ENCODE measurements at places on chromosomes 3 and 15.

DNA sequence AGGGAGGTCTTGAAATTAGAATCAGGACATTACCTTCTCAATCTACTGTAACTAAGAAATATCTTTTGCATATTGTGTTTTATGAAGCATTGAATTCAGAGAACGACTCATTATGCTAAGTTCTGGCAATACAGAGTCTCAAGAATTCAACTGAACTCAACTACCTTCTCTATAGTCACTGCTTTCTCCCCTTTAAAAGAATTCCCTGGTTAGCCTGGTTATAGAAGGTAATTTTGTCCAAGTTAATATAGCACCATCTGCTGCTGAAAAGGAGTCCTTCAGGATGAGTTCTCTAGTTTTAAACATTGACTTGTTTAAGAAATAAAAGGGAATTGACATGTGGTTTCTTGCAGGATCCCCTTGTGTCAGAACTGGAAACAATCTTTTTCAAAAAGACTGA lies 60.2 kb downstream of the IL16 start:
- no peak for DNase-seq

GRCh38 chr15:58457466-58457965 lies 25.7 kb downstream of the LIPC start:
- no peak for DNase-seq

DNA sequence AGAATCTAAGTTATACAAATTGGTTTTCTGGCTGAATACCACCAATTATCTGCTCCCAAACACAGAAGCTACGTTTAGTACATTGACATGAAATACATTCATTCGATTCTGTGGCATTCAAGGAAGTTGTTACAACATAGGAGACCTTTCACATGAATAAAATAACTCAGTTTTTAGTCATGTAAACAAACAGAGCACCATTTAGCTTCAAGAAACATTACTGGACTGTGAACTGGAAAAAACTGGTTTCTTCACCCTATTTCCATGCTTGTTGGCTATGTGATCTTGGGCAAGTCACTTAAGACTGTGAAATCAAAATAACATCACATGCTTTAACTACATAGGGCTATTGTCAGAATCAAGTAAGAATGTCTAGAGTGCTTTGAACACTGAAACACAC lies 46.2 kb downstream of the NRG4 start:
- DNase-seq: no peak

- DNase-seq: no peak
Measured at GRCh38 chr3:129599607-129600006, 6.9 kb downstream of the PLXND1 start.

GRCh38 chr3:41148901-41149300 lies 50.4 kb upstream of the CTNNB1 start:
- no peak for DNase-seq

DNA sequence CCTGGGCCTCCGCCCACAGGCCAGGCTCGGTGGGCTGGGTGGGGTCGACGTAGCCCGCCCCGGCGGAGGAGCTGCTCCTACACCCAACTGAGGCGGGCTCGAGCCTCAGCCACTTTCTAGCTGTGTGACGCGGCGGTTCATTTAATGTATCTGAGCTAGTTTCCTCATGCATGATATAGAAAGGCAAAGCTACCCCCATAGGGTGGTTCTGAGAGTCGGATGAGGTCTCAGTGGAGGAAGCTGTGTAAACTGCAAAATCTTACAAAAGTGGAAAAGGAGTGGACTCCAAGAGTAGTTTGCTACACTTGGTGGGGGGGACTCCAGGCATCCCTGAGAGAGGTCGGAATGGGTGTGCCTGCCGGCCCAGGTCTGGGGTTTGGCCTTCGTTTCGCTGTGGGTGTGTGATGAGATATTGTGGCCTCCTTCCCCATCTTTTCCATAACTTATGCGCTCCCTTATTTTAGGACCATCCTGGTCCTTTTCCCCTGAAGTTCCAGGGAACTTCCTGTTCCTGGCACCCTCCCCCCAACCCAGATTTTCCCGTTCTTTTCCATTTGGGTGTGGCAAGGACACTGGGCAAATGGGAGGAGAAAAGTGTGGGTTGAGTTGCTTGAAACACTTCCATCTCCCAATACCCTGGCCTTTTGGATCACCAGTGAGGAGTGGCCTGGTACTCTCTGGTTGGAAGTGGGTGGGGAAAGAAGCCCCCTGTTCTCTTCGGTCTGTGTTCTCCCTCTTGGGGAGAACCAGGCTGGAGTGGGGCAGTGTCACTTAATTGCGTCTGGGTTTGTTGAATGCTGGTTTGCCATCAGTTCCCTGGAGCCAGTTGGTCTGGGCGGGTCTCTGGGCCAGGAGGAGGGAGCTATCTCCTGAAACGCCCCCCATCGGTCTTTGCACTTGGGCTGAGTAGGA lies 1.1 kb downstream of the PDIA5 start:
- no peak for DNase-seq

- no peak for DNase-seq
Measured at GRCh38 chr15:29690765-29691475, 131.3 kb downstream of the TJP1 start.

DNA sequence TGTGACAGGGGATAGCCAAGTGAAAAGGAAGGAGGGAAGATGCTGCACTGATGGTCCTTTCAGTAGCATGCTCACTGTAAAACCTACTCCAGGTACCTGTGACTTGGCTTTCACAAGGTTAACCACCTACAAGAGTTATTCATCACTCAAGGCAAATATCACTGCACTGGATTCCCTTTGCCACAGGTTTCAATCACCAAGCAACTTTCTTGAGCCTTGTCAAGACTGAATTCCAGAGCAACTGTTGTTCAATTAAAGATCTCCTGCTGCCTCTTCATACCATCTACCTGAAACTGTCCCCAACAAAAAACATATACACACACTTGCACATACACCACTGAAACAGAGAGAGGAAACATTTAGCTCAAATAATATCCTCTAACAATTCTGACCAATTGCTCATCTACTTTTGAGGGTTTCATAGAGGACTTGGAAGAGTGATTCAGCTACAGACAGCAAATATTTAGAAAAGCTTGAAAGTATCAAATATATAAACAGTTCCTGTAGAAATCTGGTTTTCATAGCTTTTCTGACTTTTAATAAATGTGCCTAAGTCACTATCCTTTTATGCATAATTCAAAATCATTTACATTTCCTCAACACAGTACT lies 6.5 kb downstream of the IGF2BP2 start:
- DNase-seq: no peak

GRCh38 chr3:99641982-99642381 lies 3.6 kb downstream of the COL8A1 start:
- DNase-seq: no peak

- no peak for DNase-seq
Measured at GRCh38 chr3:111989061-111989678, 9.6 kb upstream of the TAGLN3 start.

DNA sequence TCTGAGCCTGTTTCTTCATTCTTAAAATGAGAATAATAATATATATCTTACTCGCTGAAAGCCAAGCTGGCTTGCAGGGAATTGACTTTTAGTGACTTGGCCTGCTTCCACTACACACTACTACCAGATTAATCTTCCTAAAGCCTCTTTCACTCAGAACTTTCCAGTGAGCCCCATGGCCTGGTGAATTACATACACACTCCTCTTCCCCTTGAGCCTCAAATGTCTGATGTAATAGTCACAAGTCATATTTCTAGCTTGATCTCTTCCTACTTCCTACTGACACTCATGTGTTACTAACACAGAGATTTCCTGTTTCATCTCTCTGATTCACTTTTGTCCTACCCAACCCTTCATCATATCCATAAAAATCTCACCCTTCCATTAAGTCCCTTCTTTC lies 82.7 kb upstream of the SOX2 start:
- DNase-seq: no peak

- DNase-seq: no peak
Measured at GRCh38 chr15:68083463-68083862, 29.3 kb downstream of the PIAS1 start.

GRCh38 chr15:28260722-28261121 lies 61.3 kb downstream of the HERC2 start:
- no peak for DNase-seq

DNA sequence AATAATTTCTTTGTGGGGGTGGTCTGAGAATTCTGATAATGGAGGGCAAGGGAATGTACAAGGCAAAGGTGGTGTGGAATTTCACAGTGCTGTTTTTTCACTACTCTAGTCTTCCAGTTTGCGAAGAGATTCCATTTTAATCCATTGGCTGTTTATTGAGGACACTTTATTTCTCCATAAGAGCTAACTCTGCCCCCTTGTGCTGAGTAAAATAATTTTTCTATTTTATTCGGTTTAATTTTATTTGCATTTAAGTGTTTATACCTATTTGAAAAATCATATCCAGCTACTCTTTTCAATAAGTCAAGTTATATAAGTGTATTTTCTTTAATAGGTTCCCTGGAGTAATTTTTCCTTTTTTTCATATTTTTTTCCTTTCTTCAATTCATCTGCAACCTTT lies 840.1 kb downstream of the TUSC7 start:
- no peak for DNase-seq

- no peak for DNase-seq
Measured at GRCh38 chr3:177824190-177824786, 627.0 kb upstream of the TBL1XR1 start.

GRCh38 chr15:40045572-40046217 lies 6.7 kb upstream of the SRP14 start:
- DNase-seq: no peak

- no peak for DNase-seq
Measured at GRCh38 chr15:62849316-62850106, 193.0 kb upstream of the TPM1 start.

DNA sequence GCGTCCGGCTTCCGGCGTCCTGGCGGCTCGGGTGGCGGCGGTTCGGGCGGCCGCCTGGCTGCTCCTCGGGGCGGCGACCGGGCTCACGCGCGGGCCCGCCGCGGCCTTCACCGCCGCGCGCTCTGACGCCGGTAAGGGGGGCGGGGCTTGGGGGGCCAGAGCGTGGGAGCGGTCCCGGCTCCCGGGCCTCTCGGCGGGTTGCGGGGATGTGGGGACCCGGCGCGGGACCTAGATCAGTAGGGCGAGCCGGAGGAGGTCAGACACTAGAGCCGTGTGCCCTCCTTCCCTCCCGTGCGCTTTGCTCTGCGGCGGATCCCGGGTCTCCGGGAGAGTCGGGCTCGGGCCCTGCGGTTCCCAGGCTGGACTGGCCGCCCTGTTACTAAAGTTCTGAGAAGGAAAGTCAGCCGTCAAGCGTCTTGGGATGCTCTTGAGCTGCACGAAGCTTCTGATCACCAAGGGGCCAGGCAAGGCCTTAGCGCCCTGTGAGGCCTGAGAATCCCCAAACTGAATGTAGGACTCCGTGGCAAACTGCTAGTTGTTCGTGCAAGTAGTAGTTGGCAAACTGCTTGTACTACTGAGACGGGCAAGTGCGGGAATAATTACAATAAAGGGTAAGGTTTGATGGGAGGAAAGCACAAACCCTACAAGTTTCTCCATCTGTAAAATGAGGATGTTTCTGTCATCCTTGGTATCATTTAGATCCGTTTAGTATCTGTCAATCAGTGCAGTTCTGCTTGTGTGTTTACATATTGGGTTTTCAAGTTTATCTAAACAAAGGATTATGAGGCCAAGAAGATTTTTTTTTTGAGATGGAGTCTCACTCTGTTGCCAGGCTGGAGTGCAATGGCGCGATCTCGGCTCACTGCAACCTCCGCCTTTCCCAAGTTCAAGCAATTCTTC lies 587 bp downstream of the PIGX start:
- peak; percentile 68 for DNase-seq

DNA sequence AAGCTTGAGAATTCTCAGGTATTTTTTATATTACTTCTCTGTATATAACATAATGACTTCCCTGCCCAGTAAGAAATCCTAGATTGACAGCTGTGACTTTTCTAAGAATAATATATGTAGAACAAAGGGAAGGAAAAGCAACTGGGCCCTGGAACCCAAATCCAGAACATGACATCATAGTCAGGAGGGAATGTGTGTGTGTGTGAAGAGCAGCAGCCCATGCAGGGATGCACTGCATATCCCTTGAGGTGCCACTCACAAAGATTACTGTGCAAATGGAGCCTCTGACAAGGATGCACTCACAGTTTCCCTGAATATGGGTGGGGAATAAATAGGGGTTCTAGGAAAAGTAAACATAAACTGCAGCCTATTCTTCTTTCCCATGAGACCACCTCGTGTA lies 279.5 kb downstream of the NEK10 start:
- no peak for DNase-seq

DNA sequence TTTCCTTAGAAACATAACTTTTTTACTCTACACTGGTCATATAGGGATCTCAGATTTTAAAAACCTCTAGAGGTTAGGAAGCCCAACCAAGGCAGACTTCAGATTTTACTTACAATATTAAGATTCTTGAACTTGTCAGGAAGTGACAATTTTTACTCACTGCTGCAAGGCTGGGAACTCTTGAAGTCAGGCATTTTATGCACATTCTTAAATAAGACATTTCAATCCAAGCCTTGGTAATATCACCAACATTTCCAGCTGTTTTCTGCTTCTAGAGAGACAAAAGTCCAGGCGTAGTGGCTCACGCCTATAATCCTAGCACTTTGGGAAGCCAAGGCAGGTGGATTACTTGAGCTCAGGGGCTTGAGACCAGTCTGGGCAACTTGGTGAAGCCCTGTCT lies 33.6 kb upstream of the UBP1 start:
- DNase-seq: no peak

DNA sequence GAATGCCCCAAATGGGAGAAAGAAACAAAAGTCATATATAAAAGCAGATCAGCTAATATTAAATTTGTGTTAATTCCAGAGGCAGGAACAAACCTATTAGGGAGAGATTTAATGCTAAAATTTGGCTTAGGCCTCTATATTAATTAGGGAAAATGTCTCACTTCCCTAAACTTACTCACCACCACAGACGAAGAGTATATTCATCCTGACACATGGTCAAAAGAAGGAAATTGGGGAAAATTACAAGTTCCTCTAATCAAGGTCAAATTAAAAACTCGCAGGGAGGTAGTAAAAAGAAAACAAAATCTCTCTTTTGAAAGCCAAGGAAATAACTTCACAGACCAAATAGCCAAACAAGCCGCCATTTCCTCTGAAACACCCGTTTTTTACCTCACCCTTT lies 32.2 kb downstream of the GRM2 start:
- DNase-seq: no peak

- no peak for DNase-seq
Measured at GRCh38 chr3:128307029-128307633, 153.8 kb downstream of the EEFSEC start.

GRCh38 chr3:120841264-120841663 lies 66.7 kb upstream of the STXBP5L start:
- no peak for DNase-seq

DNA sequence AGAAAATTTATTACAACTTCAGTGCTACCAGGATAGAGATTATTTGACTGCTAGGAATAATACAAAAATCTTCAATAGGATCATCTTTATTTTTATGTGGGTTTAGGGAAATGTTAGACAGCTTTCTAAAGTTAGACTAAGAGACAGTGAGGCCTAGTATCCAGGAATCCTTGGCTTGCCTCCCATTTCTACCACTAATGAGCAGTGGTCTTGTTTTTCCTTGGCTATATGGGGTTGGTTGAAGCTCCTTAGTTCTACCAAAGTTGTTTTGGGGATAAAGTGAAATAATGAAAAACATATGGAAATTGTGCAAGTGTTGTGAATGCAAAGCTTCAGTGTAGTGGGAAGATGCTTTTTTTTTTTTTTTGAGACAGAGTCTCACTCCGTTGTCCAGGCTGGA lies 16.8 kb downstream of the AP4E1 start:
- DNase-seq: no peak
